Germinal center (tissue), 1 donor: ENCODE measurements at places on chromosomes 11 and 22.

DNA sequence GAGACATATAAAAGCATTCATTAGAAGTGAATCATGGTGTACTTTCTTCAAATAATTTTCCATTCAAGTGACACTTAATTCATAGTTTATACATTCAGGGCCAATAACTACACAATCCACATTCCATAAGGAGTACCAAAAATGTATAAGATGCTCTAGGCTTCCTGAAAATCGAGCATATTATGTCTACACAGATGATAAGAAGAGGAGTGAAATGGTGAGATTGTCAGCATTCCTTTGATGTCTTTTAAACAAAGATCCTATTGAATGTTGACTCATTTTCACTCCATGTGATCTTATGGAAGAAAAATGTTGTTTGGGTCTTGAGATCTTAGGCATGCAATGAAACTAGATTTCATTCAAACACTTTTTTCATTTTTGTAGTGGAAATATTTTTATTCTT, 843.2 kb downstream of the KCNA4 start:
- DNase-seq: no peak

DNA sequence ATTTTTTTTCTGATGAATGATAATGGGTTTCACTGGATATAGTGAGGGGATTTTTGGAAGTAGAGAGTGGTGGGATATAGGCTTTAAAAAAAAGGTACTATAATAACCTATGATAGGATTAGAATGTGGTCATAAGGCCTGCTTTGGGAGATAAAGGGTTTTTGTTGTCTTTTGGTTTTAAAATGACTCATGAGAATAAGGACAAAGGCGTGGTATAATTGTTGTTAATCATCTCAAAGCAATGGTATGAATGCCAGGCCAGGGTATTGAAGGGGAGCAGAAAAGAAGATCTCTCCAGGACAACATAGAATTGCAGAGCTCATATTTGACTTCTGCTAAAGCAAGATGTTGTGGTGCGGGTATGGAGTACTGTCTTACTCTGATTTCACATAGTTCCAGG, 579.4 kb downstream of the JRKL start:
- no peak for DNase-seq

- DNase-seq: no peak
Observed at GRCh38 chr11:12577725-12578644, 96.2 kb upstream of the TEAD1 start.

GRCh38 chr11:92765082-92765840, 204.2 kb upstream of the MTNR1B start:
- DNase-seq: no peak

DNA sequence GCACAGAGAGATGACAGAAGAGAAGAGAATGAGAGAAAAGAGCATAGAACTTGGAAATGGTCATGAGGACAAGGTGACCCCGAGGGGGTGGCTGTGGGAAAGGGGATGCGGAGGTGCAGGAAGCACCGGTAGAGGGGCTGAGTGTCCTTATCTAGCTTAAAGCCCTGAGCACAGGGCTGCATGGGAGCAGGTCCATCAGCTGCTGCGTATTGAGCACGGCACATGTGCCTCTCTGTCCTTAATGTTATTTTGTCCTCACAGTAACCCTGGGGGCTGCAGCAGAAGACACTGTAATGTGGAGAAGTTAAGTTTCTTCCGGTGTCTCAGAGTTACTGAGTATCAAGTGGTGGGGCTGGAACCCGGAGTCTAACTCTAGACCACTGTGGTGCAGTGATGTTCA, 94.4 kb upstream of the OR4B1 start:
- DNase-seq: no peak

GRCh38 chr22:47374901-47375575, 612.6 kb downstream of the TBC1D22A start:
- DNase-seq: no peak

- DNase-seq: no peak
Observed at GRCh38 chr11:27401833-27402316, 38.9 kb upstream of the CCDC34 start.
